ENCODE measurements at places on chromosomes 12 and 14.

DNA sequence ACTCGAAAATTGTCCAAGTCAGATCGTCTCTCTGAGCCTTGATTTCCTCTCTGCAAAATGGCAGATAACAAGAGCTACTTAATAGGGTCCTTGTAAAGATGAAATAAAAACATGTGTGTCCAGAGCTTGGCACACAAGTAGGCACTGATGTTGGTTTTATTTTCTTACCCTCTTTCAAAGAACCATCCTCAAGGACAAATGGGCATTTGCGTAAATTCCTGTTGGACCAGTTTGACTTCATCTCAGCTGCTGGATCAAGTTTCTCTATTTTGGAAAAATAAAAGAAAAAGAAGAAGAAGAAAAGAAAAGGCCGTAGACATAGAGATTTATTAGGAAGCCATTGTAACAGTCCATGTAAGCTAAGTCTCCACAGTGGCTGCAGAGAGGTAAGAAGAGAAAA, 47.2 kb downstream of the MAP1LC3B2 start:
- DNase-seq = no peak

DNA sequence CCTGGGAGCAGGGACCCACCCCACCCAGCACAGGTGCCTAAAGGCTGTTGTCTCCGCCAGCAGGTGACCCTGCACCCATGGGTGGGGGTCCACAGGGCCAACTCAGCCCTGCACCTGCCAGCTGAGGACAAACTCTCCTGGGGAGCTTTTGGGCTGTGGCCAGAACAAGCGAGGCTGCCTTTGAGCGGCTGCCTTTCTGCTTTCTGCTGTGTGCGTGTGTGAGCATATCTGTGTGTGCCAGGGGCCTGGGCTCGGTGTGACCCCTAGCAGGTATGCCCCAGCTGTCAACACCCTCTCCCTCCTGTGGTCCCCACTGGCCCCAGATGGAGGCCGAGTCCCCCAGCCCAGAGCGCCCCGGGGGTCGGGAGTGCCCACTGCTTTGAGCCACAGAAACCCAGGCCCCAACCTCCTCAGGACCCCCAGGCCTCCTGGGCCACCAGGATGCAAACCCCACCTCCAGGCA, 25.9 kb upstream of the GPR132 start:
- no peak for DNase-seq

GRCh38 chr12:107159384-107159900, 66.1 kb upstream of the CRY1 start:
- DNase-seq = no peak

DNA sequence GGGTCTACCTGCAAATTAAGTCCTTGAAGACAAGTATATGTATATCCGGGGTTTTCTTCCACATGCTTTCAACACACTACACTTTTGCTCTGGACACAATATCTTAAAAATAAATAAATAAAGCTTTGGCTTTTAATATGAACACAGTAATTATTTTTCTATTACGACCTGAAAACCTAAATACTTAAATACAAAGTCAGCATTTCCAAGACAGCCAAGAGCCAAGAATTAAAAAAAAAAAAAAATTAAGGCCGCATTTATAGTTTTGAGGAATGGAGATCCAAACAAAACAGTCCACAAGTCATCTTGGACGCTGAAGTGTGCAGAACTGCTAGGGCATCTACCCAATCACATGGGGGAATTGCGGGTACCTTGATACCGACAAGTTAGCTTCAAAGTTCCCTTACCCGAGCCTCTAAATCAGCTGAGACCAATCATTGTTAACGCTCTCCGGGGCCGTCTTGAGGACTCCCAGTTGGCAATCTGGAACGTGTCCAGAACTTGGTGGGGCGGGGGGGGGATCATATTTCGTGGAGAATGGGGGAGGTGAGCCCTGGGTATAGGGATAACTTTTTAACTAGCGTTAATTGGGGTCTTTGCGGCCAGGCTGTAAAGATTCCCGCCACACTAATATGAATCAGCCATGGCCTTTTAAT, 731 bp upstream of the PCNX4 start:
- peak; percentile 69 for DNase-seq

DNA sequence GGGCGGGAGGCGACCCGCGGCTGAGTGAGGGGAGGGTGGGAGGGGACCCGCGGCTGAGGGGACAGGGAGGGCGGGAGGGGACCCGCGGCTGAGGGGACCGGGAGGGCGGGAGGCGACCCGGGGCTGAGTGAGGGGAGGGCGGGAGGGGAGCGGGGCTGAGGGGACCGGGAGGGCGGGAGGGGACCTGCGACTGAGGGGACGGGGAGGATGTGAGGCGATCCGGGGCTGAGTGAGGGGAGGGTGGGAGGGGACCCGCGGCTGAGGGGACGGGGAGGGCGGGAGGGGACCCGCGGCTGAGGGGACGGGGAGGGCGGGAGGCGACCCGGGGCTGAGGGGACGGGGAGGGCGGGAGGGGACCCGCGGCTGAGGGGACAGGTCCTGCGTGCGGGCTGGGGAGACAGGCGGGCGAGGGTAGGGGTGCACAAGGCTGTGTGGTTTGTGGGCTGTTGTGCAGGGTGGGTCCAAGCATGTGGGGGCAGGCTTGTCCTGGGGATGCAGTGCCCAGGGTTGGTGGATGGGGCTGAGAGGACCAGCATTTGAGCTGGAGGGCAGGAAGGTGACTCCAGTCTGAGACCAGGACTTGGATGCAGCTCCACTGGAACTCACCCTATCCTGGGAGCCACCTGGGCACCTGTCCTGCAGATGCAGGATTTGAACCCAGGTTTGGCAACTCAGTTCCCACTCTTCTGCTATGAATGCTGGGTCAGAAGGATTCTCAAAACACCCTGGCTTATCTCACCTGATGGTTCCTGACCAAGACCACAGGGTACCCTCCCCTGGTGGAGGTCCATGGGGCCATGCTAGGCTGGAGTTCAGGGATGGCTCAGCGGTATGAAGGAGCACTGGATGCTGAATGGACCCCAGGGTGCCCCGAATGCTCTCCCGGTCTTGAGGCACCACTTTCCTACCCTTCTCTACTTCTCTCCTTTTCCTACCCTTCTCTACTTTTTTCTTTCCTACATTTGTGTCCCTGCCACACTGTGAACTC, 9.4 kb downstream of the PLD4 start:
- DNase-seq = no peak

DNA sequence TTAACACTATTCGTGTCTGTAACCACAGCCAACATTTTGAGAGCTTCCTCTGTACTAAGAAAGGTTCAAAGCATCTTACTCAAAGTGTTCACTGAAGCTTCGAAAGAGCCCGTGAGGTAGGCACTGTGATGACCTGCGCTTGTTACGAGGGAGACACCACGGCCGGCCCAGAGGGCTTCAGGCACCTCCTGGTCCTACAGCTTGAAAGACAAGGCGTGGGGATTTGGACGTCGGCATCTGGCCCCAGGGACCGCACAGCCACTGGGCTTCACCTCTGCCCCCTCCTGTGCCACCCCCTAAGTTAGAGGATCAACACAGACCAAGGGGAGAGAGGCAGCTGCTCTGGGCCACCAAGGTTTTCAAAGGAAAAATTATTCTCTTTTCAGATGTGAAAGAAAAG, 75.6 kb downstream of the RIMBP2 start:
- DNase-seq = no peak

DNA sequence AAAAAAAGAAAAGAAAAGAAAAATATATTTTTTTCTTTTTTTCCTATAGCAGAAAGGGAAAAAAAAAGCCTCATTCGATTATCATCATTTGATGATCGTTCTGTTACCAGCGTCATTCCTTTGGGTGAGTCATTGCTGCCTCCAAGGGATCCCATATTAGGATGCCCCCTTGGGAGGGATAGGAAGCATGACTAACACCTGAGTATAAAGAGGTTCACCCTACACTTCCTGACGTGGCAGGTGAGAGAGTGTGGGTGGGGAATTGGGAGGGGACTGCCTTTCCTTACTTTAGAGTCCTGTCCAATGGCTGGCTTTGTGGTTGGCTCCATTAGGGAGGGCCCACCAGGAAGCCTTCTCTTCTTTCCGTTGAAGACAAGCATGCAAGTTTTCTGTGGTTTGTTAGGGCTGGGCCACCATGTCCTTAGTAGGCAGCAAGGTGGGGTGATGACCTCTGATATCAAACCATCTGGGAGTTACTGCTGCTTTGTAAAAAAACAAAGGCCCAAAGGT, 56.1 kb upstream of the FUT8 start:
- DNase-seq = peak; percentile 61

- no peak for DNase-seq
These were observed 6.3 kb upstream of the RIC8B start for GRCh38 chr12:106767954-106768822.

DNA sequence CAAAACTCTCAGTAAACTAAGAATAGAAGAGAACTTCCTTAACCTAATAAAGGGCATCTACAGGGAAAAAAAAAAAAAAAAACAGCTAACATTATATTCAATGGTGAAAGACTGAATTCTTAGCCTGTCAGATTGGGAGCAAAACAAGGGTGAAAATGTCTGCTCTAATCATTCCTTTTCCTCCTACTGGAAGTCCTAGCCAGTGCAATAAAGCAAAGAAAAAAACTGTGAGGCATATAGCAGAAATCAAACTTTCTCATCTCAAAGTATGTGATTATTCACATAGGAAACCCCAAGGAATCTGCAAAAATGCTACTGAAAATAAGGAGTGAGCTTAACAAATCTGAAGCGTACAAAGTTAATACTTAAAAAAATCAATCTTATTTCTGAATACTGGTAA, 170.7 kb downstream of the NUAK1 start:
- no peak for DNase-seq

DNA sequence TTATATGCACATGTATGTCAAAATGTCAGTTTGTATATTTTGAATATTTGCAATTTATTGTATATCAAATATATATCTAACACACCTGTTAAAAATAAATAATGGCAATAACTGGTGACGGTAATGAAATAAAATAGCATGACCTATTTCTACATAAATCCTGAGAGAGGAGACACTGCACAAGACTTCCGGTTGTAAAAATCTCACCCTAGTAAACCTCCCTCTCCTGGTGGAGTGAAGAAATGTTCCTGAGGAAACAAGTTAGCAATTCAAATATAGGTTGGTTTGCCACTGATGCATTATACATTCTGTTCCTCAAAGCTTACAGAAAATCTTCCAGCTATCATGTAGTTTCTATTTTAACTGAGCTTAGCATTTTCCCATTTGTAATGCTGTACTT, 166.1 kb upstream of the SYT10 start:
- no peak for DNase-seq

GRCh38 chr14:34722723-34723545, 8.5 kb upstream of the CFL2 start:
- DNase-seq = peak; percentile 47

- peak; percentile 81 for DNase-seq
These were observed at the start of gene KTN1 for GRCh38 chr14:55579724-55580469. KTN1 (plus strand) TSS chr14:55580207; CDS start chr14:55612049, 31,842 bp downstream.

- DNase-seq = no peak
These were observed 82.2 kb downstream of the GALNT9 start for GRCh38 chr12:132246997-132247717.

- DNase-seq = no peak
These were observed 167.7 kb downstream of the CALM1 start for GRCh38 chr14:90564496-90564895.

GRCh38 chr12:44157359-44157758, 321.5 kb downstream of the TMEM117 start:
- DNase-seq = no peak

GRCh38 chr14:20421267-20421666, 8.0 kb upstream of the TEP1 start:
- no peak for DNase-seq

DNA sequence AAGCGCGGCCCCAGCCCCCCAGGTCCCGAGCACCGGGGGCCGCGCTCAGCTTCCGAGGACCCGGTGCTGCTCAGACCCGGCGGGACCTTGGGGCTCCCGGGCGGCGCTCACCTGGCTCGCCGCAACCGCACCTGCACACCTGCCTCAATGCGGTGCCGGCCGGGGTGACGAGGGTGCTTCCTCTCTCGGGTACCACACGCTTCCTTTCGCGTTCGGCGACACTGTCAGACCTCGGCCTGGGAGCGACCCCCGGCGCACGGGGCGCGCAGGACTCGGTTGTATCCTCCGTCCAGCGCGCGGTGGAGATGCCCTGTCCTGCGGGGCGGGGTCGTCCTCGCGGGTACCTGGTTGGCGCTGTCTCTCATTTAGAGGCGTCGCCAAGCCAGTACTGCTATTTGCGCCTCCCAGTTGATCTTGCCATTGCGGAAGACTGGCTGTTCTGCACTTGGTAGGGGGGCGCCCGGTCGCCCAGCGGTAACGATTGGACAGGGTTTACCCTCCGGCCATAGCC, 718 bp downstream of the PACS2 start:
- peak; percentile 43 for DNase-seq

All from fibroblast of gingiva (primary cell).